Activated T-helper 9 cell treated with anti-CD3 and anti-CD28 coated beads, Interleukin-2, amount 50 U/mL, for 16 hours (primary cell): ENCODE measurements at places on chromosomes 6 and 20.

- no peak for DNase-seq
These were observed 420.6 kb upstream of the MMS22L start for GRCh38 chr6:97703661-97704060.

GRCh38 chr6:13327691-13328075 lies 654 bp downstream of the TBC1D7 start:
- DNase-seq: no peak

DNA sequence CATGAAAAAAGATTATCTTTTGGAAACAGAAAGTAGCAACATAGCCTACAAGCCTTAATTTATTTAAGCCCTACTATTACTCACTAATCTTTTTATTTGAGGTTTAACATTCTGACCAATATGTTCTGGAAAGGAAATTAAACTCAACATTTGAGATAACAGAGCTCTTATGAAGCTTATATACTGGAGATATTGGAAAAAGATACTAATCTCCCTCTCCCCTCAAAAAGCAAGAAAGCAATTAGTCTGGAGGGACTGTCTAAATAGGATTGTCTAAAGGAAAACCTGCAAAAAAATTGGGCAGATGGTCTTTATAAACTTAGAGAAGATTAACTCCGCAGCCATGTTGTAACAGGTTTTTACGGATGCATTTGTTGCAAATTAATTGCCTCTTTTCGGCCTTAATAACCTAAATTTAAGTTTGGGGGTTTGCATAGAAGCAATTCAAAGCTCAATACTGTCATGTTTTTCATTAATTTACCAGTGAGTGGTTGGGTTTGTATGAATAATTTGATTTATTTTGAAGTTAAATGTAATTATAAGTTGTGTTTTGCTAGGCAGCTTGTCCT lies 79.1 kb downstream of the SHLD1 start:
- no peak for DNase-seq

- DNase-seq: no peak
These were observed 156.1 kb downstream of the UBE3D start for GRCh38 chr6:82909551-82909950.

DNA sequence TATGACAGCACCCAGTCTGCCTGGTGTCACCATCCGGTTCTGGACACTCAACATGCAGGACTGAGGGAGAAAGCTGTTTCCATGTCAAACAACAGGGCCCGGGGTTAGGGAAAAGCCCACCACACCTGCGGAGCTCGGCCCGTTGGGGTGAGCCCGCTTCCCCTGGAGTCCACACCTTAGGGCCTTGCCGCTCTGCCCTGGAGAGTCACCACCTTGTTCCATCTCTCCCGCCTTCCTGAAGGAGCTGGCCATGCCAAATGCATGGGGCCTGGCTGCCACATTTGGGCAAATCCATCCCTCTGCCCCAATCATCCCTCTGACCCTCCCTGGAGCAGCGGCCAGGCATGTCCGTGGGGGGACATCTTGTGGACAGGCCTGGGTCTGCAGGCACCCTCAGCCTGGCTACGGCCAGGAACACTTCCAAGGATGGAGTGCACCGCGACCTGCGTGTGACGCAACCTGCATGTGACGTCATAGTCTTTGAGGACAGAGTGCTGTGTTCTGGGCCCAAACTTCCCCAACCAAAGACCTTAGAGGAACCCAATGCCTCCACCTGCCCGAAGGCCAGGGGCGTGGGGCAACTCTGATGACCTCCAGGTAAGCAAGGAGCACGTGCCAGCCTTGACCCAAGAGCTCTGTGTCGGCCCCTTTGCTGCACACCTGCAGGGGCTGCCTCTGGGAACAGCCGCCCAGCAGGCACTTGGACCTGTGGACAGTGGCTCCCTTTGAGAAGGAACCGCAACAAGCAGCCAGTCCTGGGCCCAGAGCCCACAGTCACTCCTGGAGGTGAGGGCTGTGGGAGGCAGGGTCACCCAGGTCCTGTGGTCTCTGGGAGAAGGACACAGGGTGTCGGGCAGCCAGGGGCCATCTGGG lies 1.7 kb downstream of the CABLES2 start:
- no peak for DNase-seq

GRCh38 chr6:39319621-39320362 lies 2.7 kb downstream of the KCNK16 start:
- no peak for DNase-seq

DNA sequence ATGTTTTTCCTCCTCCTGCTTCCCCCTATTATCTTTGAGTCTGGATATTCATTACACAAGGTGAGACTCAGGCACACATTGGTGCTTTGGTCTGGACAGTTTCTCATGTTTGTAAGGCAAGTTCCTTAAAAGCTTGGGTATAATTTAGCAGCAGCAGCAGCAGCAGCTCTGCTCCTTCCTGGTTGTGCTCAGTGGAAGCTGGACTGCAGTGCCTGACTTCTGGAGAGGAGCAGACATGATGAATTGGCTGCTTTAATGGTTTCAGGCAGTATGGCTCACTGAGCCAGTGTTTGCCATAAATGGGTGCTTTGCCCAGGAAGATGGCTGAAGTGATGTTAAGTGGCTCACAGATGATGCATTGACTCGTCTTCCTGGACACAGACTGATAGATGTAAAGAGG lies 32.4 kb downstream of the SLC9A8 start:
- DNase-seq: no peak

GRCh38 chr6:9083108-9083507 lies 647.8 kb upstream of the SLC35B3 start:
- no peak for DNase-seq

DNA sequence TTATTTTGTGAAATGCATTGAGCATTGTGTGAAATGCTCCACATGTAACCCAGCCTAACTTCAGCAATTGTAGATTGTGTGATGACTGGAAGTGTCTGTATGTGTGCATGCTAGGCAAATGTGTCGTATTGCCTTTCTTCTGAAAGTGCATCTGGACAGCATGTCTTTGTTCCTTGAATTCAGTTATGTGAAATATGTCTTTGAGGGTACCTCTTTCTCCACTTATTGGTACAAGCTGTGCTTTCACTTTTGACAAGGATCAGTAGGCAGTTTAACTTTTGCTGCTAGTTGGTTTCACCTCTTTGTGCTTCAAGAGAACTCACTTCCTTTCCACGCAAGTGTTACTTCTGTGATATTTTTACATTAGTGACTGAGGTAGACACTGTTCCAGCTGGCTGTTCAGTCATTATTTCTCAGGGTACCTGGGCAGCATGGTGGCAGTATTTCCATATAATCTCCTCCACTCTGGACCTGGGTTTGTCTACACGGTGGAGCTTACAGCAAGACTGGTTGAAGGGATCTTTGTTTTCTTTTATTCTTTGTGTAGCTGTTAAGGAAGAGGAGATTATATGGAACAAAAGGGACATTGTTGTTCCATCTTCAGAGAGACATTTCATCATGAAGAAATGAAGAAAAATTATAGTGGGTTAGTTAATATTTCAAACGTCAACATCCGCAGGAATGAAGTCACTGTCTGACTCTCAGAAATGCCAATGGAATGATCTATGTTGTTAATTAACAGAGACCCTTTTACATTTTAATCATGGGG lies 175.4 kb downstream of the UTRN start:
- DNase-seq: no peak

DNA sequence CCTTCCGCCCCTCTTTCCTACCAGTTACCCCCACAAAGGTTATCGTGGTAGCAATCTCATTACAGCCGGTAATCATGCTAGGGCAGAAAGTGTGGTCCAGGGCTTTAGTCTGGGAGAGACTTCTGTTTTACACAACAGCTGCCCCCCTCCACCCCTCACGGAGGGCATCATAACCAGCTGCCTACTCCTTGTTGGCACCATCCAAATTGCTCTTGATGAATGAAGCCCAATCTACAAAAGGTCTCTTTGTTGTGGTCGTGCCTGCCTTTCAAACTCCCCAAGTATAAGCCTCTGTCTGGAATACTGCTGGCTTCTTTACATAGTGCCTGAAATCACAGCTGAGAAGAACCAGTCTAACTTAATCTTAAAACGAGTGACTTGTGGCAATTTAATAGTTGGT lies 157.9 kb downstream of the INSM1 start:
- DNase-seq: no peak

DNA sequence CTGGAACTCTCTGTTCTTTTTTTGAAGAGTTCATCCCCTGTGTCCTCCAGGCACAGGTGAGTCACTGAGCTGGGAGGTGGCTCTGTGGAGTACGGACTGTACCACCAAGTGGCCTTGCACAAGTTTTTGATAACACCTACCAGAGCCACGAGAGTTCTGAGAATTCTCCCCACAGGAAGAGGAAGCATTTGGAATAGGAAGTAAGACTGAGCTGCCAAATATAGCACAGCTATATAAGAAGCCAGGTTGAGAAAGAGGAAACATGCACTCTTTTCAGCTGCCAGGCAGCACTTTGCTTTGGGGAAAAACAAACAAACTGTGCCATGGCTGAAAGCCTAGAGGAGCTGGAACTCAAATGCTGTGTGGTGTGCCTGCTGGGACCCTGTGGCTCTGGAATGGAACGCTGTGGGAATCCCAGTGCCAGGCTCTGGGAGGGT lies 70.8 kb upstream of the RIPOR2 start:
- DNase-seq: no peak

- DNase-seq: peak; percentile 32
These were observed 189.6 kb downstream of the GJA10 start for GRCh38 chr6:90083891-90084290.

DNA sequence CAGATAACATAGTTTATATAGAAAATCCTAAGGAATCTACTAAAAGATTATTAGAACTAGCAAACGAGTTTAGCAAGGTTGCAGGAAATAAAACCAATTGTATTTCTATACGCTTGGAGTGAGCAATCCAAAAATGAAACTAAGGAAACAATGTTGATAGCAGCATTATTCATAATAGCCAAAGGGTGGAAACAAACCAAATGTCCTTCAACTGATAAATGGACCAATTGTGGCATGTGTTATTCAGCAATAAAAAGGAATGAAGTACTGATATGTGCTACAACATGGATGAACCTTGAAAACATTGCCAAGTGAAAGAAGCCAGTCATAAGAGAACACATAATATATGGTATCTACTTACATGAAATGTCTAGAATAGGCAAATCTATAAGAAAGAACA lies 101.0 kb upstream of the VSTM2L start:
- no peak for DNase-seq

GRCh38 chr6:79608334-79609224 lies 22.6 kb upstream of the SH3BGRL2 start:
- DNase-seq: no peak
